Activated CD8-positive, alpha-beta memory T cell treated with anti-CD3 and anti-CD28 coated beads, Interleukin-2, amount 10 ng/mL, durations not matched to agents 7 days and 5 days (primary cell): ENCODE measurements at places on chromosomes 12 and 14. TPM values are rescaled to one million over a fixed set of nuclear protein-coding genes. Genes with fewer than 3 reads are reported as not detected.

Gene SLC7A8
- 0.54 TPM for total RNA-seq

Gene PMCH
- total RNA-seq, result 9.6 TPM

Gene BDKRB1
- total RNA-seq, result not detected

Gene KRT6A
- not detected for total RNA-seq

Gene TAS2R8
- total RNA-seq, result not detected

Gene TRPV4
- not detected for total RNA-seq

Gene GPR84
- total RNA-seq, result 0.32 TPM
